ENCODE measurements at places on chromosomes 6 and 20.

DNA sequence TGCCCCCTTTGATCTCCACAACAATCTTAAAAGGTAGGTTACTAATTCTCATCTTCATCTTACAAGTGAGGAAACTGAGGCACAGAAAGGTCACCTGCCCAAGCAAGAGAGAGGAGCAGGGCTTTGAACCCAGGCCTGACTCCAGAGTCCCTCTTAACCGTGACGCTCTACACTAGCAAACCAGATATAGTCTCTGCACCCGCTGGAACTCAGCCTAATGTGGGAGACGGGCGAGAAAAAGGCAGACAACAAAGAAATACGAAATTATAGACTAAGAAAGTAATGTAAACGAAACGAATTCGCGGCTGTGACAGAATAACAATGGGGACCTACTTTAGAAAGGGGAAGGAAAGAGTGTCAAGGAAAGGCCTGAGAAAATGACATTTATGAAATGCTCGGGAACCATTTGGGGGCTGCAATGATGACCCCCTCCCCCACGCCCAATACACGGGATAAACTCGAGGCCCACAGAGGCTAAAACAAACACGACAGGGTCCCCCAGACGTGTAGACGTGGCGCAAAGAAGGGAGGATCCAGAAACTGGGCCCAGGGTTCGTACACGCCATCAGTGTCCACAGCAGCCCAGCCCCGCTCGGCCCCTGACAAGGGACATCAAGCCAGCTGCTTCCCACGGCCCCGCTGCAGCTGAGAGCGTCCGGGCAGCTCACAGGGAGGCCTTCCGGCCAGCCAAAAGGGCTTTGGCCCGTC lies 637 bp downstream of the TRPC4AP start:
- no peak for DNase-seq

- DNase-seq = no peak
Measured at GRCh38 chr6:3560211-3560610, 103.4 kb upstream of the SLC22A23 start.

- no peak for DNase-seq
Measured at GRCh38 chr20:37867289-37868195, 35.4 kb upstream of the VSTM2L start.

- no peak for DNase-seq
Measured at GRCh38 chr6:7818257-7819214, 92.1 kb downstream of the TXNDC5 start.
